Stimulated activated CD8-positive, alpha-beta memory T cell treated with anti-CD3 and anti-CD28 coated beads, Interleukin-7, amount 100 ng/mL, for 24 hours (primary cell): ENCODE measurements at places on chromosomes 13 and 19.

DNA sequence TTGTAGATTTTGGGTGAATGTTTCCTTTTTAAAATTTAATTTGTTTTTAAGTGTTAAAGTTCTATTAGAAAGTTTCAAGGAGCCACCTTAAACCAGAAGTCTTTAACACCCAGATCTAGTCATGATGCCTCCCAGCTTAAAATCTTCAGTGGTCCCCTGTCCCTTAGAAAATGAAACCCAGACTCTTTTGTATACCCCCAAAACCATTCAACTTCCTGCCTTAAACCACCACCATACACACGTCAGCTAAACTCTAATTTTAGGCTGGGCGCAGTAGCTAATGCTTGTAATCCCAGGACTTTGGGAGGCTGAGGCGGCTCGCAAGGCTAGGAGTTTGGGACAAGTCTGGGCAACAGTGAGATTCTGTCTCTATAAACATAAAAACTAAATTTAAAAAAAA, 37.9 kb downstream of the N4BP2L1 start:
- DNase-seq, result no peak

DNA sequence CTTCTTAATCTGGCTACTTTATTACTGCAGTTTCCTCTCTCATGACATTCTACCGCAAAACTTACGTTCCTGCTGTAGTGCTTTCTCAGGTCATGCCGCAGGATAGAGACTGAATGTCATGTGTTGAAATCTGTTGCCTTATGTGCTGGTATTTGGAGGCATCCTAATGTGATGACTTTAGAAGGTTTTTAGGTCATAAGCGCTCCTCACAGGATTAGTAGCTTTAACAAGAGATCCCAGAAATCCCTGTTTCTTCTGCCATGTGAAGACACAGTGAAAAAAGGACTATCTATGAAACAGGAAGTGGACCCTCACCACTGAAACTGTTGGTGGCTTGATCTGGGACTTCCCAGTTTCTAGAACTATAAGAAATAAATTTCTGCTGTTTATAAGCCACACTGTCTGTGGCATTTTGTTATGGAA, 209.3 kb downstream of the LACC1 start:
- DNase-seq, result no peak

DNA sequence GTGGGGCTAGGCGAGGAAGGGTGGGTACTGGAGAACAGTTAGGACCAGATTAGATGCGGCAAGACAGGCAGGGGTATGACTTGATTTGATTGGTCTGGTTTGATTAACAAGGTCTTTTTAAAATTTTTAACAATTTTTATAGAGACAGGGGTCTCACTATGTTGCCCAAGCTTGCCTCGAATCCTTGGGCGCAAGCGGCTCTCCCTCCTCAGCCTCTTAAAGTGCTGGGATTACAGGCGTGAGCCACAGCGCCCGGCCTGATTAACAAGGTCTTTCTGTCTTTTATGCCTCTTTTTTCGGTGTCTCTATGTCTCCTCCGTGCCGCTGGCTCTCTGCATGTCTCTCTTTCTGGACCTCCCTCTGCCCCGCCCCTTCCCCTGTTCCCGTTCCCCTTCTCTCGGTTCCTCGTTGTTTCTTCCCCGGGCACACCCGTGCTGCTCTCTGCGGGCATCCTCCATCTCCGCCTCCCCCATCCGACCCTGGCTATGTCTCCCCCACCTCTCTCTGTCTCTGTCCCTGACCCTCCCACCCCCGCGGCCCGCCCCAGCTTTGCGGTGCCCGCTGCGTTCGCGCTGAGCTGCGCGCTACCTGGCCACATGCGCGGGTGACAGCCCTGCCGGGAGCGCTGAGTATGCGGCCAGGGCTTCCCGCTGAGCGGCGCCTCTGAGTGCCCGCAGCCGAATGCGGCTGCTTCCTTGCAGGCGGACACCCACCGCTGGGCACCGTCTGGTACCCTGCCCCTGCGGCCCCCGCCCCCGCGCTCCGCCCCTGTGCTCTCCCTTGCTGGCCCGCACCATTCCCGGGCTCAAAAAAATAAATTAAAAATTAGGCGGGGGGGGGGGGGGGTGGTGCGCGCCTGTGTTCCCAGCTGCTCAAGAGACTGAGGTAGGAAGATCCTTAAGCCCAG, 8.1 kb upstream of the SDHAF1 start:
- no peak for DNase-seq

DNA sequence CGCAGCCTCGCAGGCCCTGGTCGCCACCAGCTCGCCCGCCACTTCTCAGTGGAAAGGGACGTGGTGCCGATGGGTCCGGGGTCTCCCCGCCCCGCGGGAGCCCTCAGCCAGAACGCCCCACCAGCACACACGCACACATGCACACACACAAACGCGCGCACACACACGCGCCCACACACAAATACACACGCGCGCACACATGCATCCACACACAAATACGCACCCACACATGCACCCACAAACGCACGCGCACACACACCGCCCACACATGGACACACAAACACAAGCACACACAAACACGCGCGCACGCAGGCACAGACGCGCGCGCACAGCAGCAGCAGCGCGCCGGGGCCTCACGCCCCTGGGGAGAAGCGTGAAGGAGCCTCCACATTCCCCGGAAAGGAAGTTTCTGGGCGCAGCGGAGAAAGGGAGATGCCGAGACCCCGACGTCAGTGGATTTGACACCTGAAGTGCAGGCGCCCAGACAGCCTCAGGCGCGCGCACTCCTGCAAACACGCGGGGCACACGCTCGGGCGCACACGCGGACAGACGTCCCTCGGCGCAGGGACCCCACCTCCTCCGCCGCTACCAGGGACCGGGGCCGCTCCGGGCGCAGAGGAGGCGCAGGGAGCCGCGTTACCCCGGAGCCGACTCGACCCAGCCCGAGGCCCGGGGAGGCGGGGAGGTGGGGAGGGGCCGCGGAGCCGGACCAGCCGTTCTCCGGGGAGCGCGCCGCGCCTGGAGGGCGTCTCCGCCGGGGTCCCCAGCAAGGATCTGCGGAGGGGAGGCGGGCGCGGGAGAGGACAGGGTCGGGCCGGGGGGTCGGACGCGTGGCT, 622 bp downstream of the RASA3 start:
- no peak for DNase-seq

DNA sequence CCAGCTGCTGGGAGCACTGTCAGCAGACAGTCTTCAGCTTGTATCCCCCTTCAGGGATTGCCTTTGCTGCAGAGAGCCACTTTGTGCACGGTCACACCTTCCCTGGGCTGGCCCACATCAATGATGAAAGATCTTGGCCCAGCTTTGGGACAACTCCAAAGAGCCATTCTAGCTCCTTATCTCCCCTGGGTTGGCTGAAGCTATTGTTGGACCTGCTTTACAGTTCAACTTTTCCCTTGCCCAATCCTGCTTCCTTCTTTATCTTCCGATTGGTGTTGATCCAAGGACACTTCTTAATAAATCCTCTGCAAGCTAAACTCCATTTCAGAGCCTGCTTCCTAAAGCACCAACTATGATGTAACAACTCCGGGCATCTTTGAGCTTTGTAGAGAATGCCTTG, 466.4 kb downstream of the KLF12 start:
- no peak for DNase-seq
